ENCODE measurements at places on chromosomes 3 and 15.
A peak's percentile ranks its signal among the peaks of the same experiment; 100 is the strongest.

GRCh38 chr15:89385596-89386331 lies 51.1 kb upstream of the POLG start:
- DNase-seq = no peak

DNA sequence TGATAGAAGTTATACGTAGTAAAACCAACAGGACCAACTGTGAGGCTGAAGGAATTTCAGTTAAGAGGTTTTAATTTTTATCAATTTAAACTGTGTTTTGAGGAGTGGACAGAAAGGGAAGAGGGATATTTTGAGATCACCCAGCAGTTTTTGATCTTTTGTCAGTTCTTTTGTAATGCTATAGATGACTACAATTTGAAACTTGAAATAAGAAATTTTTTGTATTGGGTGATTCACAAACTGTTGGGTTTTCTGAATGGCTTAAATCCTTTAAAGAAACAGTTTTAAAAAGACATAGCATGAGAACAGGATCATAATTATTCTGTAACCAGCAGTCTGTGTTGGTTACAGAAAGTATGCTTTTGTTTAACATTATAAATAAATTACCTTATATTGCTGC lies 67.4 kb downstream of the TCF12 start:
- no peak for DNase-seq

DNA sequence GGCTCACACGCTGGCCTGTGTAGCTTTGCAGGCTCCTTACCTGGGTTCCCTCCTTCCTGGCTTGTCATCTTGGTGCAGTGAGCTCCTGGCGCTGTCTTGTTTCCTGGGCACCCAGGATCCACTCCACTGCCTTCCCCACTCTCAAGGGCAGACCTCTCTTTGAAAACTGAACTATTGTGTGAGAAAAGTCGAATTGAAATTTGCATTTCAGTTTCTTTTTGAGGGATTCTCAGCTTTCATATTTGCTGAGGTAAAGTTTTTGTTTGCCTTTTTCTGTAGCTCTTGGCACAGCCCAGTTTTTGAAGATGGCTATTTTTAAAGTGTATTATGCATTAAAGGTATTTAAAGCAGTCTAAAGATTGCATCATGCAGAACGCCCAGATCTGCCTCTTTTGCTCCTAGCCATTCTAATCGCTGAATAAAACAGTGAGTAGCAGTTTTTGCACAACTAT lies 70.1 kb downstream of the CCK start:
- no peak for DNase-seq

DNA sequence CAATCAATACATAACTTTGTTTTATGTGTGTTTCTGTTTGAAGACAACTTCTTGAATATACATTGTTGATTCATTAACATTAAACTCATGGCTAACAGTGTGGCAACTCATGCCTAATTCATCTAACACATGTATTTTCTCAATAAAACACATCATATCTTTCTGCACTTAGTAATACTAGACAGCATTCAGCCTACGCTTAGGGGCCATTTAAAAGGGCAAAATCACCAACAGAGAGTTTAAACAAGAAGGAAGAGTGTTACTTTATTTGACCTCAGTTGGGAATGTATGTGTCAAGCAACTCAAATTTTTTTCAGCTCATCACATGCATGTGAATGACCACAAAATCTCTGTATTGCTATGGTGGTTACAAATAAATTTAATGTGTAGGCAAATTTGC lies 128.8 kb upstream of the AADACL2 start:
- DNase-seq = no peak

DNA sequence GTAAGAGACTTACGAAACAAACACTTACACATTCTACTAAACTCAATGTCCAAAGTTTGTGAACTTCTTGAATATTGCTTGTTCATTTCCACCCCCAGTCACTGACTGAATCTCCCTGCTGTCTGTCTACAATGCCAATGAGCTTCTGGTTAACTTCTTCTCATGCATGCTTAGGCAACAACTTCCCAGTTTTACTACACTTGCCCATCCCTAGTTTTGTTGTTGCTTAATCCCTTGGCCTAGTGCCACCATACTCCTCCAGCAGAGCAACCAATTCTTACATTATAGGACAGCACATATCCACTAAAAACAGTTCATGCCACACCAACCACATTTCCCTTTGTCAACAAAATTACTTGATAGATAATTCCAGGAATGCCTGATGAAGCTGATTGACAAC lies 40.9 kb upstream of the CCR2 start:
- peak; percentile 27 for DNase-seq

GRCh38 chr3:126664591-126665214 lies 9.8 kb upstream of the TXNRD3 start:
- peak; percentile 13 for DNase-seq

Data from mesenchymal stem cell (in vitro differentiated cells and primary cell).